ENCODE measurements at places on chromosomes 12 and 14.
A peak's percentile ranks its signal among the peaks of the same experiment; 100 is the strongest.

DNA sequence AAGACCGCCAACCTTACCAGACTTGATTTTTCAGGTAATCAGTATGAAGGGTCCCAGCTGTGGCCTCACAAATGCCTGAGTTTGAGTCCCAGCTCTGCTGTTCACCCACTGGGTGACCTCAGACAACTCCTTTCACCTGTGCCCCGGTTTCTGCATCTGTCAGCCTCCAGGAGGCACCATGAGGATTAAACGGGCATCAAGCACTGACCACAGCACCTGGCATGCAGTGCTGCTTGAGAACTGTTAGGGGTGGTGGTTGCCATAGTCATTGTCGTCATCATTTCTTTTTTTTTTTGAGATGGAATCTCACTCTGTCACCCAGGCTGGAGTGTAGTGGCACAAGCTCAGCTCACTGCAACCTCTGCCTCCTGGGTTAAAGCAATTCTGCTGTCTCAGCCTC lies 57.9 kb downstream of the PHETA1 start:
- H3K27me3 ChIP-seq: peaks cover 2% of the 10 kb centered on the region
- H3K4me1 ChIP-seq: no peaks in the 10 kb centered on the region
- H3K27ac ChIP-seq: no peak overlapping the region
- no peaks in the 10 kb centered on the region for H3K36me3 ChIP-seq
- DNase-seq: no peak
- no peak overlapping the region for H3K4me3 ChIP-seq

- H3K36me3 ChIP-seq: no peaks in the 10 kb centered on the region
- no peak overlapping the region for H3K4me3 ChIP-seq
- H3K27me3 ChIP-seq: no peaks in the 10 kb centered on the region
- no peaks in the 10 kb centered on the region for H3K4me1 ChIP-seq
- no peak for DNase-seq
- H3K27ac ChIP-seq: no peak overlapping the region
Measured at GRCh38 chr12:103144278-103144677, 186.8 kb downstream of the ASCL1 start.

DNA sequence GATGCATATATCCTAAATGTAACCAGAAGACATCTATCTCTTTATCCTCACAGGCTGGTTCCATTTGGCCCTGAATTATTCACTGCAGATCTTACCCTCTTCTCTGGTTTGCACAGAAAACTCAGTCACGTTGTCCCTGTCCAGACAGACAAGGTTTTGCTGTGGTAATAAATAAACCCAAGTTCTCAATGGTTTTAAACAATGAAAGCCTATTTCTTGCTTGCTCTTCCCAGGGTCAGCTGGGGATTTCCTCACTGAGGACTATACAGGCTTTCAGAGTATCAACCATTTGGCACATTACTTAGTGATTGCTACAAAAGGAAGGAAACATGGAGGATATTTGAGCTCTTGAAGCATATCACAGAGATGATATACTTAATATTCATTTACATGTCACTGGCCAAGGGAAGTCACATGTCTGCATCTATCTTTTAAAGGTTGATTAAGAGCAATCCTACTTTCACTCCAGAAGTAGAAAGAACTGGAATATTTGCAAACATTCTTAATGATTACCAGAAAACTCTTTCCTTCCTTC lies 24.4 kb upstream of the E2F7 start:
- no peak overlapping the region for H3K27ac ChIP-seq
- no peaks in the 10 kb centered on the region for H3K4me1 ChIP-seq

GRCh38 chr12:6374786-6375160 lies 590 bp downstream of the SCNN1A start:
- peak overlapping the region; percentile 57 for H3K4me3 ChIP-seq
- H3K36me3 ChIP-seq: no peaks in the 10 kb centered on the region
- peak overlapping the region; percentile 16 for H3K27ac ChIP-seq
- peaks cover 86% of the 10 kb centered on the region for H3K4me1 ChIP-seq
- no peak for DNase-seq

DNA sequence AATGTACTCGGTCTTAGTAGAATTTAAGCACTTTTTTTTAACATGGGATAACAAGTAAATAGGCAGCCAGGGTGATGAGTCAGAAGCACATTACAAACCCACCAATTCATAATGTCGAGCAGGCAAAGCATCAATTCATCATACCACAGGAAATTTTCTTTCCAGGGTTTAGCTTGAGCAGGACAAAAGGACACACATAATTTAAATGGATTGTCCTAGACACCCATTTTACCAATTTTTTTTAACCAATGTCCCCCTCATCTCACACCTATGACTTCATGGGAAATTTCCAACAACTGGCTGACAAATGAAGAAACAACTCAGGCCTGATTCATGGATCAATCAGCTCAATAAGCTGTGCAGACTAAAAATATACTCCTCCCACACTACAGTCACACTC lies 58.8 kb upstream of the FOXG1 start:
- H3K27ac ChIP-seq: no peak overlapping the region
- no peak overlapping the region for H3K4me3 ChIP-seq
- H3K36me3 ChIP-seq: no peaks in the 10 kb centered on the region
- H3K27me3 ChIP-seq: no peaks in the 10 kb centered on the region
- no peak for DNase-seq

DNA sequence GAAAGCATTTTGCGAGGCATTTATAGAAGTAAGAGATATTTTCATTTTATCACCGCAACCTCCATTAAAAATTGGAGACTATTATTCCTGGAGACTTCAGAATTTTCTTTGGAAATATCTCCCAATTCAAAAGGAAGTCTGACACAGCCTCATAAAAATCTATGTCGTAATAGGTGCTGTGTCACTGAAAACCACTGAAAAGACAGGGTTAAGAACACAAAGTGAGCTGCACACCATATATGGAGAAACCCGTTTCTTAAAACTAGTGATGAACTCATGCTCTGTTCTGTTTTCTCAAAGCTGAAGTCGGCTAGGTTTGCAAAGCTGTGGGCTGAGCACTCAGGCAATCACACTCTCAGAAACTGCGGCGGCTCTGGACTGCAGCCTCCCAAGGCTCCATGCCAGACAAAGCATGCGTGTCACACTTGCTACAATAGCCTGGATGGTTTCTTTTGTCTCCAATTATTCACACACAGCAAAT lies at the start of gene GLIPR1:
GLIPR1 (plus strand) TSS at position 287 of the 481 bp plus-strand sequence; CDS start at position 413, 126 bp downstream.
- H3K4me1 ChIP-seq: peaks cover 26% of the 10 kb centered on the region
- H3K4me3 ChIP-seq: peak within 1 kb of the TSS; percentile 50
- no peaks in the 10 kb centered on the region for H3K36me3 ChIP-seq
- H3K27ac ChIP-seq: no peak within 1 kb of the TSS
- no peaks in the 10 kb centered on the region for H3K27me3 ChIP-seq
- peak; percentile 45 for DNase-seq

DNA sequence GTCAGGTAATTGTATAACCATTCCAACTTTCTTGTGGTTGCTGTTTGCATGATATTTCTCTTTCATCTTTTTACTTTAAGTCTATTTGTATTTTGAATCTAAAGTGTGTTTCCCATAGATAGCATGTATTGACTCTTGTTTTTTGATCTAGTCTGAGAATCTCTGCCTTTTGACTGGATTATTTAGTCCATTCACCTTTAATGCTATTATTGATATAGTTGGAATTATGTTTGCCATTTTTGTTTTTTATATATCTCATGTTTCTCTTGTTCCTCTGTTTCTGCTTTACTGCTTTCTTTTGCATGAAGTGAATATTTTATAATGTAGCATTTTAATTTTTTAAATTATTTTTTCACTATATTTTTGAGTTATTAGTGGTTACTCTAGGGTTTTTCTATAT lies 103.9 kb upstream of the PMCH start:
- H3K27ac ChIP-seq: no peak overlapping the region
- H3K4me1 ChIP-seq: no peaks in the 10 kb centered on the region
- DNase-seq: no peak
- H3K36me3 ChIP-seq: no peaks in the 10 kb centered on the region
- H3K27me3 ChIP-seq: no peaks in the 10 kb centered on the region

DNA sequence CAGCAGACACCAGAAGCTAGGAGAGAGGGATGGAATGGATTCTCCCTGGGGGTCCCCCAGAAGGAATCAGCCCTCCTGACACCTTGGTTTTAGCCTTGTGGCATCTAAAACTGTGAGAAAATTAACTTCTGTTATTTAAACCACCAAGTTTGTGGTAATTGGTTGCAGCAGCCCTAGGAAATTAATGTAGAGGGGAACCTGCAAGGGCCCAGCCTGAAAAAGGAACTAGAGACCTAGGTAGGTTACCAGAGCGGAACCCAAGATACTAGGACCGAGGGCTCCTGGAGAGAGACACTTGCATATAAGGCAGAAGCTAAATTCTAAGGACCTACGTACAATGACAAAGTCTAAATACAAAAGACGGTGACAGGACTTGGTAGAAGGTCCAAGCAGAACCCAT lies 8.1 kb upstream of the DENND5B start:
- H3K36me3 ChIP-seq: no peaks in the 10 kb centered on the region
- no peak overlapping the region for H3K4me3 ChIP-seq
- DNase-seq: no peak
- no peak overlapping the region for H3K27ac ChIP-seq

DNA sequence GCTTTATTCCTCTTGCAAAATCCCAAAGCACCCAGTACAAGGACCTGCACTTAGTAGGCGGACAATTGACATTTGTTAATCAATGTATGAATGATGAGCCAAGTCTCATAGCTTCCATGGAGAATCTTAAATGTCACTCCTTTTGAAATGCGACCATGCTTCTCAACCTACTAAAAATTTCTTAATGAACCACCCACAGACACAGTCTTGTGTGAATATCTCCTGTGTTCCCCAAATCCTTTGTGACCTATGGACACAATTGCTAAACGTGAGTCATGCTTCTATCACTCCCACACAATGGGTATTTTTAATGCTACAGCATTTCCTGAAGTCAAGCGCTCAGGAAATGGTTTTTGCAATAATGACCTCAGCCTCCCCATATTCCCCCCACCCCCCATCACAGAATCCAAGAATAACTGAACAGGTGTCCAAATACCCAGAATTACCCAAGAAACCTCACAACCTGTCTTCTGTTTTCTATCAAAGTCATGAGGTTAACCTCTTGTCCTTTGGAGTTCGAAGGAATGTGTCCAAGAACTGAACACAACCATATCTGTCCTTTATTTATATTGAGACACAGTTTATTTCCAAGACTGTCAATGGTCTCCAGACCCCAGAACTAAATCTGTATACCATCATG lies 163.6 kb upstream of the PLEKHG7 start:
- no peak for DNase-seq
- no peaks in the 10 kb centered on the region for H3K36me3 ChIP-seq
- H3K4me3 ChIP-seq: no peak overlapping the region
- H3K4me1 ChIP-seq: peaks cover 15% of the 10 kb centered on the region
- H3K27ac ChIP-seq: no peak overlapping the region

GRCh38 chr14:51654533-51654845 lies 2.8 kb downstream of the FRMD6 start:
- H3K36me3 ChIP-seq: no peaks in the 10 kb centered on the region
- no peak overlapping the region for H3K4me3 ChIP-seq
- no peak for DNase-seq
- no peaks in the 10 kb centered on the region for H3K27me3 ChIP-seq
- H3K4me1 ChIP-seq: peaks cover 36% of the 10 kb centered on the region

- DNase-seq: no peak
- H3K36me3 ChIP-seq: peaks cover 1% of the 10 kb centered on the region
- H3K27ac ChIP-seq: no peak overlapping the region
- H3K27me3 ChIP-seq: no peaks in the 10 kb centered on the region
- H3K4me3 ChIP-seq: no peak overlapping the region
- peaks cover 48% of the 10 kb centered on the region for H3K4me1 ChIP-seq
Measured at GRCh38 chr12:15632708-15633107, 156.5 kb downstream of the EPS8 start.

GRCh38 chr12:464484-465267 lies 4.9 kb downstream of the B4GALNT3 start:
- no peak overlapping the region for H3K4me3 ChIP-seq
- peaks cover 18% of the 10 kb centered on the region for H3K27me3 ChIP-seq
- H3K27ac ChIP-seq: no peak overlapping the region
- peaks cover 19% of the 10 kb centered on the region for H3K4me1 ChIP-seq
- DNase-seq: no peak

Data from HepG2 (cell line).